T-helper 1 cell (primary cell): ENCODE measurements at places on chromosomes 7 and 10.

DNA sequence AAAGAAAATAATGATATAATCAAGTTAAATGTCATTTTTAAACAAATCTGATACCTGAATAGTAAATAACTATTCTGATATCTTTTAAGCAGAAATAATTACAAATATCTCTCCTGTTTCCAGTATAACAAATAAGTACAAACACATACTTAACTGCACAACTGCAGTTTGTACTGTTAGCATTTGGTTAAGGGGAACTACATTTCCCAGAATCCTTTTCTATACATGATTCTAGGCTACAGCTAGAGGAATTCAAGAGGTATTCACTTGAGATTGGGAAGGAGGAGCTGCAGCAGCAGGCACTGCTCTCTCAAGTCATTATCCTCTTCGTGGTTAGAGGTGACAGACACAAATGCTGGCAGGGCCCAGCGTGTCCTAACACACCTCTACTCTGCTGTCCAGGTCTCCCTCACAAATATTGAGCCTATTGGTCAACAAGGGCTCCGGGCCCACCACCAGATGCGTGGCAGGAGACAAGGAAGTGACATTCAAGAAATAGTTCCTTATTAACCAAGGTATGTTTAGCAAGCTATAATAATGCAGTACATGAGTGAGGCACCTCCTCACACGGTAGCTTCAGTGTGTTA, 255.1 kb upstream of the MKLN1 start:
- no peak for DNase-seq

GRCh38 chr10:4431114-4431863, 394.7 kb upstream of the AKR1E2 start:
- DNase-seq: no peak

DNA sequence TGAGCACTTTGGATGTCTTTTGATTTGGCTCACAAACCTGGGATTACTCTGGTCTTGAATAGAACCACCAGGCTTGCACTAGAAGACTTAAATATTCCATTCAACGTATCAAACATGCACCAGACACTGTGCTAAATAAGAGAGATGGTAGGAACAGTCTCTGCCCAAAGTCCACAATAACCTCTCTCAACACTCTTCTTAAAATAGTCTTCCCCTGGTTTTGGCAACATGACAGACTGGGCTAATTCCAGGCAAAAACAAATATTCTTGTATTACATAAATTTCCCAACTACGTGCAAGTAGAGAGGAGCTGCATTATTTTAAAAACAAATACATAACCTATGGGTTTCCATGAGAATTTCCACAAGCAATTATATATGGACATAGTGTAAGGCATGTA, 64.8 kb upstream of the PAPSS2 start:
- DNase-seq: no peak

DNA sequence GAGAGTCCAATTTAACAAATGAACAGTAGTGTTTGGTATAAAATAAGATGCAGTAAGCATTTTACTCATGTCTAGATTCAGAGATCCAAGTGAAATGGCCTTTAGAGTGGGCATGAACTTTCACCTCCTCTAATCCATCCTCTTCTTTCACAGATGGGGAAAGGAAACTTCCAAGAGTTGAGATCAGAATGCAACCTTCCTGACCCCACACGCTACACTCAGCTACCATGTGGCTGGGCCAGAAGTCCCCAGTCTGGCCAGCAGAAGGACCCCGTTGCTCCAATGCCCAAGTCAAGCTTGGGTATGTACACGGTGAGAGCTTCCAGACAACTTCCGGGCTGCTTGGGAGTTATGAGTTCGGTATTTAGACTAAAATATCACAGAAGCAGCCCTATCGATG, 228.0 kb downstream of the ELMO1 start:
- no peak for DNase-seq

DNA sequence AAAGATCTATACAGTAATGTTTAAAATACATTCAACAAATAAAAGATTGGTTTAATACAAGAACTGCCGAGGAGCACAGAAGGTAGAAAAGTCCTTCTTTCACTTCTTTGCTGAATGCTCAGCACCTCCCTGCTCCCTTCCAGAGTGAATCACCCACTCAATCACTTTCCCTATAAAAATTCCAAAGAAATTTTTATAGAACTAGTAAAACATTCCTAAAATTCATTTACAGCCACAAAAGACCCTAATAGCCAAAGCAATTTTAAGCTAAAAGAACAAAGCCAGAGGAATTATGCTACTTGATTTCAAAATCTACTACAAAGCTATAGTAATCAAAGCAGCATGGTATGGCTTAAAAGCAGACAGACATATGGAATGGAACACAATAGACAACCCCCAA, 320.9 kb downstream of the PCLO start:
- no peak for DNase-seq

DNA sequence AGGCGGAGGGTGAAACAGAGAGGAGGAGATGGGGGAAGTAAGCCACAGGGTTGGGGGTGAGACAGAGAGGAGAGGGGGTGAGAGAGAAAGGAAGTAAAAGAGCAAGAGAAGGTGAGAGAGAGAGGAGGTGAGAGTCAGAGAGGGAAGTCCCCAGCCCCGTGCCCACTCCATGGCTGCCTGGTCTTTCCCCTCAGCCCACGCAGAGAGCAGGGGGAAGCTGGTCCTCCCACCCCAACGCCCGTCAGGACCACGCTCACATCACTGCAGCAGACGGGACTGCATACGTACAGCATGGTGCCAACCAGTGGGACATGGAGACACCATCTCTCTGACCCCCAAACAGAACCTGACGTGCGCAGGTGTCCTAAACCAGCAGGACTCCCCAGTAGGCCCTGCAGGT, 12.1 kb upstream of the PDGFA start:
- no peak for DNase-seq

DNA sequence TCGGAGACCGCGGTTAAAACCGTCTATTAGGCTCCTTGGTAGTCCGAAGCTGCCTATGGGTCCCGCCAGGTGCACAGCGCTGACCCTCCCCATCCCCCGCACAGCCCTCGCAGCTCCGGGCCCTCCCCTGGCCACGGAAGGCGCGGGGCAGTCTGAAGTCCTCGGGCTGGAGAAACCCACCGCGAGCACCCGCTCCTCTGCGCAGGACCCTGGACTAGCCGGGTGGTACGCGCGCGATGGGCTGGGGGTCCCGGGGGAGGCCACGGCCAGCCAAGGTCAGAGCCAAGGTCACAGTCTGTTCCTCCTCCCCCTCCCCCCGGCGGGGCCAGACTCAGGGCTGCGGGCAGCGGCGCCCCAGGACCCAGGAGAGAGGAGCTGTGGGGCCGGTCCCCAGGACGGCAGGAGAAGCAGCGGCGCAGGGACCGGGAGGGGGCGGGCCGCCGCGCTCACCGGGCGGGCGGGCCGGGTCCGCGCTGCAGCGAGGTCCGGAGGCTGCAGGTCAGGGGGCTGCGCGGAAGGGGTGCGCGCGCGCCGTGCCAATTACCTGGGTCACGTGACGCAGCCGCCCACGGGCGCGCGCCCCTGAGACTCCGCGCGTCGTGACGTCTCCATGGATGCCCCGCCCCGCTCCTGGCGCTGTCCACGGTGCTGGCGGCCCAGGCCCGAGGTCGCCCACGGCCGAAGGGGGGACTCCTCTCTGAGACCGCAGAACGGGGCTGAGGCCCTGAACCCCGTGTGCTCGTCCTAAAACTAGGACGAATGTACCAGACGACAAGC, at the start of gene OGDHL:
OGDHL (minus strand) TSS at position 535 of the 777 bp plus-strand sequence. CDS start 3,731 bp downstream, outside the sequence.
- DNase-seq: no peak

DNA sequence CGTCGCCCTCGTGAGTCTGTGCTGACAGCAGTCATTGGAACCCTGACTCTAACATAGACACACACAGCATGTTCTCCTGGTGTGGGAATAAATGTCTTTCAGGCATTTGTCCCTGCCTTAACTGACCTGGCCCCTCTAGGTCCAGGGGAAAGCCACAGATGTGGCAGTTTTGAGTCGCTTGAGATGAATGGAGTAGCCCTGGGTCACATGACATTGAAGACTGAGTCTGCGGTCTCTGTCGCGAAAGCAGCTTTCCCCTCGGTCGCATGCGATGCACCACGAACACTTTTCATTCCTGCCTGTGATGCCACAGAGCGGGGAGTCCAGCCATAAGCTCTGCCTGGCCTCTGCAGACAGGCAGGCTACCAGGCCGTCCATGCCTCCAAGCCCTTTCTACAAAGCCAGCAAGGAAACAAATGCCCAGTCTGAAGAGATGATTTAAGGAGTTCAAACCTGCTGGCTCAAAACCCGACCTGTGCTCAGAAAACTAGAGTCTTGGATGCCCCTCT, 172.3 kb downstream of the WDR37 start:
- no peak for DNase-seq

- DNase-seq: no peak
Observed at GRCh38 chr10:73891540-73891939, 17.2 kb upstream of the CAMK2G start.

DNA sequence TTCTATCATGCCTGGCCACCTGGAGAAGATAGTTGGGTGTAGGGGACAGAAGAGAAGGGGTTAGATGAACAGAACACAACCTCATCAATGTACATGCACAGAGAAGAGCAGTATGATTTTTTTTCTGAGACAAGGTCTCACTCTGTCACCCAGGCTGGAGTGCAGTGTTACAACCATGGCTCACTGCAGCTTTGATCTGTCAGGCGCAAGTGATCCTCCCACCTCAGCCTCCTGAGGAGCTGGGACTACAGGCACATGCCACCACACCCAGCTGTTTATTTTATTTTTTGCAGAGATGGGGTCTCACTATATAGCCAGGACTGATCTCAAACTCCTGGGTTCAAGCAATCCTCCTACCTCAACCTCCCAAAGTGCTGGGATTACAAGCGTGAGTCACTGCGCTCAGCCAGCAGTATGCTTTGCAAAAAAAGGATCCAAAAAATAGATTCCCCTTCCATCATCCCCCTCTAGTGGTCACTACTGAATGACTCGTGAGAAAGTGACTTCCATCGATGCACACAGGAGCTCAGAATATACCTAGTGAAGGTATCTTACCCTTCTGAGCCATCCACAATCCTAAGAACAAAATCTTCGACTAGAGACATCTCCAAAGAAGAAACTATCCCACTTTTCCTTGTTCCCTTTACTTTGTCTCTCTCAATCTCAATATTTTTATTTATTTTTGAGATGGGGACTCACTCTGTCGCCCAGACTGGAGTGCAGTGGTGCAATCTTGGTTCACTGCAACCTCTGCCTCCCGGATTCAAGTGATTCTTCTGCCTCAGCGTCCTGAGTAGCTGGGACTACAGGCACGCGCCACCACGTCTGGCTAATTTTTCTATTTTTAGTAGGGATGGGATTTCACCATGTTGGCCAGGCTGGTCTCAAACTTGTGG, 21.0 kb downstream of the ZCWPW1 start:
- DNase-seq: peak; percentile 61

GRCh38 chr7:90677486-90678404, 81.6 kb downstream of the CDK14 start:
- no peak for DNase-seq

DNA sequence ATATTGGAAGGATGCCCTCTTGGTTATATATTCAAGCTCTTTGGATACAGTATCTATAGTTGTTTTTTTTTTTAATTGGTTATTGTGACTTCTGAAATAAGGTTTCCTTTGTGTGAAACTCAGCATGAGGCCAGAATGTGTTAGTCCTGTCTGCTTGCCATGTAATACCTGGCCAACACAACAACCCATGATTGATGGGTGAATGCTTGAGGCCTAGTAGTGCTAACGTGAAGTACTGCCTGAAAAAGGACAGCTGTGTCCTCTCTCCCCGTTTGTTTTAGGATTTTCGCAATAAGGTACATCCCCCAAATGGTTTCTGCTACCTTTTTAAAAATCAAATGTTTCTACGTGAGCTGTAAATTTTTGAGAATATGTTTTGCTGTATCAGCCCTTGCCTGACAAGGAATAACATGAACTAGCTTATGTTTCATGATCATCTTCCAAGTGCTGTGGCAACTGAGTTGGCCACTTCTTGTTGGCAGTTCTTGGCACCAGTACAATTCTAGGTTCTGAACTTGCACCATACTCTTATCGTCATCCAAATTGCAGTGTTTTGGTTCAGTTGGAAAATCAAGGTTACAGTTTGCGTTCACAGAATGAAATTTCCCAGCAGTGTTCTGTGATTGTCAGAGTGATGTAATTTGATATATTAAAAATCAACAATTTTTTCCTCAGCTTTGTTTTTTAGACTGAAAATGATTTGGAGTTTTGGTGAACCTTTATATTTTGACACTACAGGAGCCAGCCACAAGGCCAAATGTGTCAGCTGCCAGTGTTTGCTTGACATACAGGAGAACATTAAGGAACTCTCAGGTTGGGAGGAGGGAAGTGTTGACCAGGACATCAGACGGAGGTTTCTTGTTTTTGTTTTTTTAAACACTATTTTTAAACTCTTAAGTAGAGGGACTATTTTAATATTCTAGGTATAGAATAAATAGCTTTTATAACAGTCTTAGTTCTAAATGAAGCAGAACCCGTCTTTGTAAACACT, 13.5 kb upstream of the ASCC1 start:
- DNase-seq: no peak

GRCh38 chr7:54679490-54679817, 79.6 kb downstream of the SEC61G start:
- no peak for DNase-seq

DNA sequence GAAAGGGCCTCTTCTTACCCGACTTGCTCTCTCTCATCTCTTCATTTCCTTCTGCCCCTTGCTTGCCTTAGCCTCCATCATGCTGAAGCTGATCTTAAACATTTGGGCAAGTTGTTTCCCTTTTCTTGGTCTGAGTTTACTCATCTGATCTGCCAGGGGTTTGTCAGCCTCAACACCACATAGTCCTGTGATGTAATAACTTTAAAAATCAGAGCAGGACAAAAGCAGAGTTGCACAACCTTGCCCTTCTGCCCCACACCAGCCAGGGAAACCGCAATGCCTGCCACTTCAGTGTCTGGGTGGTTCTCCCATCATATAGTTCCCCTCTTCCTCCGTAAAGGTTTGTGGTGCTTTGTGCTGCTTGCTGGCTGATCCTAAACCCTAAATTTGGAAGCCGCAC, 9.9 kb upstream of the LIPM start:
- DNase-seq: no peak

GRCh38 chr7:107917763-107918651, 27.0 kb downstream of the DLD start:
- no peak for DNase-seq
